Foreskin keratinocyte (primary cell): ENCODE measurements at places on chromosomes 4 and X. TPM values are rescaled to one million over a fixed set of nuclear protein-coding genes. Genes with fewer than 3 reads are reported as not detected.

Gene TNIP3
- 0.10 and 0.21 TPM in 2 replicates for total RNA-seq

Gene CSAG3
- total RNA-seq, result not detected in 2 replicates

Gene SLC25A53
- total RNA-seq, result 2.0 and 2.3 TPM in 2 replicates

Gene NXF2
- total RNA-seq, result not detected in 2 replicates

Gene ANKRD50
- 15.8 and 17.3 TPM in 2 replicates for total RNA-seq

Gene BEX1
- 0.42 and 0.54 TPM in 2 replicates for total RNA-seq

Gene NAP1L2
- 1.6 and 1.9 TPM in 2 replicates for total RNA-seq

Gene MAGEC1
- total RNA-seq, result not detected in 2 replicates

Gene STARD8
- total RNA-seq, result 0.11 and 0.20 TPM in 2 replicates
